T-cell (primary cell): ENCODE measurements at places on chromosomes 5 and 9. TPM values are rescaled to one million over a fixed set of nuclear protein-coding genes. Genes with fewer than 3 reads are reported as not detected.

S100Z gene
- 0.50 TPM for total RNA-seq

PHPT1 gene
- total RNA-seq, result 52.4 TPM

MYOZ3 gene
- total RNA-seq, result not detected

DIAPH1 gene
- 203 TPM for total RNA-seq

SRA1 gene
- 30.2 TPM for total RNA-seq

AQP7 gene
- total RNA-seq, result 1.4 TPM

HACD4 gene
- 8.9 TPM for total RNA-seq

SCGB3A1 gene
- total RNA-seq, result 0.92 TPM

EPB41L4B gene
- not detected for total RNA-seq

F2RL1 gene
- 7.4 TPM for total RNA-seq

TAS2R1 gene
- not detected for total RNA-seq

IRX4 gene
- total RNA-seq, result not detected

TLX3 gene
- total RNA-seq, result not detected

WDR70 gene
- 30.6 TPM for total RNA-seq

NR4A3 gene
- 1.3 TPM for total RNA-seq

CAMK2A gene
- total RNA-seq, result not detected

ZDHHC11 gene
- total RNA-seq, result 11.6 TPM

BTNL9 gene
- not detected for total RNA-seq

PCDHB8 gene
- not detected for total RNA-seq

PLAC8L1 gene
- not detected for total RNA-seq

FUT7 gene
- 5.1 TPM for total RNA-seq

AMBP gene
- 3.3 TPM for total RNA-seq

PRDM9 gene
- not detected for total RNA-seq

PTGR1 gene
- total RNA-seq, result not detected

EGFLAM gene
- total RNA-seq, result not detected

OSMR gene
- total RNA-seq, result 0.19 TPM
